Stimulated activated CD4-positive, alpha-beta T cell treated with anti-CD3 and anti-CD28 coated beads, Interleukin-1b, Interleukin-23, amount 100 ng/mL, for 1 hour (primary cell): ENCODE measurements at places on chromosomes 1 and 21.

DNA sequence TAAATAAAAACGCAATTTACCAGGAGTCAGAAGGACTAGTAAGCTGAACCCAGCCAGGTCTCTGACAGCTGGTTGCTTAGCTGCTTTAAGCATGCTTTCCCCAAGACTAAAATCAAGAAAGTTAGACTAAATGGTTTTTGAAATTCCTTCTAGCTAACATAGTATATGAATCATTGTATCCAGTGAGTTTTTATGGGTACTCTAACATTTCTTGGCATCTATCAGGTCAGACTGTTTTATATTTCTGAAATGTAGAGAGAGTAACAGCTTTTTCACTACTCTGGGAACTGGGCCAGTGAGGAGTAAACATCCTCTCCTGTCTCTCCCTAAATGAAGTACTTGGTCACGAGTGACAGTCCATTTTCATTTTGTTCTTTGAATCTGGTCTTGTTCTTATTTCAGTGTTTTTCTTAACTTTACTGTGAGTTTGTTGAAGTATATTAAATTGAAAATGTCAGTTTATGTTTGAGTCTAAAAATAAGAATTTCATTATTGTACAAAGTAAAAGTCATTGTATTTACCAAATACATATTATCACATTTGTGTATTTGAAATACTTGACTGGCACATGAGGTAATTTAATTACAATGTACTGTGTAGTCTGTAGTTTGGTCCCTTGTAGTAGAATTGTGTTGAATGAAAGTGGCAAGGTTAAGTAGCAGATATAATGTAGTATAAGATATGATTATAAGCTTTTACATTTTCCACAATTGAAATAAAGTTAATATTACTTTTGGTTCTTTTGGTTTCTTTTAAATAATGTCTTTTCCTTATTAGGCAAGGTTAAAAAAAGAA, 47.6 kb downstream of the PKN2 start:
- no peak for DNase-seq

DNA sequence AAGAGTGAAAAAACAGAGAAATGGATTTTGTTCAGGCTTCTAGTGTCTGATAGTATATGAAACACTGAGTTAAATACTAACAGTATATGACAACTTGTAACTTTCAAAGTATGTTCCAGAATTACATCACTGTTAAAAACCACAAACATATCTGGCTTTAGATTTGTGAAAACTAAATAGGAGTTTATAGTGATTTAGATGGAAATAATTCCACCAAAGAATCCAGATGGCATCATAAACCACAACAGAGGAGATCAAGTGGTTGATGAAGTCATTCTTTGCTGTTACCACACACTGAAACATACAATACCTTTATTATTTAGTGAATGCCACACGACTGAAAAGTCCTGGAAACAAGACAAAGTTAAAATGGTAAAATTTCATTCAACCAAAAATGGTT, 37.2 kb downstream of the ALG14 start:
- DNase-seq, result no peak

GRCh38 chr1:24420547-24420946, 4.9 kb downstream of the NIPAL3 start:
- no peak for DNase-seq

DNA sequence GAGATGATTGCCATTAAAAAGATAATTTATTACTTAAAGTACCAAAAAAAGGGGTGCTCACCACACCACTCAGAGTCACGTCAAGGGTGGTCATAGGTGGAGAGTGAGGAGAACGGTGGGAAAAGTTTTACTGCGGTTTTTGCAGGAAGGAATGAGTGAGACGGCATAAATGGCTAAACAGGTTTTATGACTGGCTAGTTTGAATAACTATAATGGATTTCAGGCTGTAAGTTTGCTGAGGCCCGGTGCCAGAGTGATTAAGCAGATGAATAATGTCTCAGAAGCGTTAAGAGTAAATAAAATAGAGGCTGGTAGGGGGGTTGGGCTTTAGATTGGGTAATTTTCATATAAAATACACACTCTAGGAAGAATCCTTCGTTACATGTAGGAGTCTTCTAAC, 1337.8 kb downstream of the AMY1C start:
- no peak for DNase-seq
